Stimulated activated CD4-positive, alpha-beta T cell treated with anti-CD3 and anti-CD28 coated beads, Interleukin-15, amount 100 ng/mL, for 48 hours (primary cell): ENCODE measurements at places on chromosomes 2 and 18.

- no peak for DNase-seq
Observed at GRCh38 chr2:236875906-236876505, 209.7 kb upstream of the COPS8 start.

GRCh38 chr2:157107460-157107859 is 150.0 kb upstream of the GALNT5 start:
- DNase-seq = no peak

DNA sequence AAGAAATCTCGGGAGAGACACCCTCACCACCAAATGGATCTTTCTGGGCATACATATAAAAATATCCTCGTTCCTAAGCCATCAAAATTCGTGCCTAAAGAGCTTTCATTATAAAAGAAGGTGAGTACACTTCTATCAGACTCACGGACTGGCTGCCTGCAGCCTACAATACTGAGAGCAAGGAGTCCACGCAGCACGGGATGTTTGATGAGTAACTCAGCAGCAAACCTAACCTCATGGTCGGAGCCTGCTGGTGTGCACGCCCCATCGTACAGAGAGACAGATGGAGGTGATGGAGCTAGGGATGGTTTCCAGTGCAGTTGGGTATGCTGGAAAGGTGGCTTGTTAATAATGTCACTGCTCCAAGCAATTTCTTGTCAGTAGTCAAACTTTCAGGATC is 256.2 kb downstream of the FIGN start:
- DNase-seq = no peak

DNA sequence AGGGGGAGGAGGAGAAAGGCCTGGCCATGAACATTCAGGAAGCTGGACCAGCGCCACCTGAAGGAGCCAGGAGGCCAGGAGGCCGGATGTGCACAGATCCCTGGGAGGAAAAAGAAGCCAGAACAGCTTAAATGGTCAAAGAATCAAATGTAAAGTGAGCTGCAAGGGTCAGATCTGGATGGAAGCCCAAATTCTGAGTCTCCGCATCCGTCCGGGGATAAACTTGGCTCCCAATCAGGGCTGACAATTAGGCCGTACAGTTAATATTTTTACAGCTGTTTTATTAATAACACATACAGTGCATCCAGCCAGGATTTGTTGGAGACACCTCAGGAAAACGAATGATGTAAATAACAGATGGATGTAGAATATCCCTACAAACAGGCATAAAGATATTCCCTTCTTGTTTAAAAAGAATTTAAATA is 495.1 kb upstream of the TCF4 start:
- DNase-seq = no peak

DNA sequence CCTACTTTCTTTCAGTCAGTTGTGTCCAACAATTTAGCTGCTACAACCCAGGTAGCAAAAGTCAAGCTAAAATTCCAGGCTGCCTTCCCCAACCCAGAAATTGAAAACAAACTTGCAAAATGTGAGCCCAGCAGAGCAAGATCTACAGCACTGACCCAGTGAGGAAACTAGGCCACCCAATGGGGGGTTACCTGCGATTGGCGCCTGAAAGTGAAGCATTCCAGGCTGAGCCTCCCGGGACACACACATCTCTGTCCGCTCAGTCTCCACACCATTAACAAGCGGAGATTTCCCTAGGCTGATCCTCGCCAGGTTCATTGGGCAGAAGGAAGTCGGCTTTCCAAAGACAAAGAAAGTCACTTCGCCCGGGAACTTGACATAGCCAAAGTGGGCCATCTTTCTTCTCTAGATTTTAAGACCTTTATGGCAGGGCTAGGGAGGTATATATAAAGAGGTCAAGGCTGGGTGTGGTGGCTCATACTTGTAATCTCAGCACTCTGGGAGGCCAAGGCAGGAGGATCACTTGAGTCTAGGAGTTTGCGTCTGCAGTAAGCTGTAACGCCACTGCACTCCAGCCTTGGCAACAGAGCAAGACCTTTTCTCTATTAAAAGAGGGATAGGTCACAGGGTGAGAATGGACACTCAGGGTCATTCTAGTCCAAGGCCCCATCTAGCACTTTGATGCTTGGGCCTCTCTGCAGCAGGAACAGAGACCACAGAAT is 53.6 kb downstream of the TTC32 start:
- no peak for DNase-seq

DNA sequence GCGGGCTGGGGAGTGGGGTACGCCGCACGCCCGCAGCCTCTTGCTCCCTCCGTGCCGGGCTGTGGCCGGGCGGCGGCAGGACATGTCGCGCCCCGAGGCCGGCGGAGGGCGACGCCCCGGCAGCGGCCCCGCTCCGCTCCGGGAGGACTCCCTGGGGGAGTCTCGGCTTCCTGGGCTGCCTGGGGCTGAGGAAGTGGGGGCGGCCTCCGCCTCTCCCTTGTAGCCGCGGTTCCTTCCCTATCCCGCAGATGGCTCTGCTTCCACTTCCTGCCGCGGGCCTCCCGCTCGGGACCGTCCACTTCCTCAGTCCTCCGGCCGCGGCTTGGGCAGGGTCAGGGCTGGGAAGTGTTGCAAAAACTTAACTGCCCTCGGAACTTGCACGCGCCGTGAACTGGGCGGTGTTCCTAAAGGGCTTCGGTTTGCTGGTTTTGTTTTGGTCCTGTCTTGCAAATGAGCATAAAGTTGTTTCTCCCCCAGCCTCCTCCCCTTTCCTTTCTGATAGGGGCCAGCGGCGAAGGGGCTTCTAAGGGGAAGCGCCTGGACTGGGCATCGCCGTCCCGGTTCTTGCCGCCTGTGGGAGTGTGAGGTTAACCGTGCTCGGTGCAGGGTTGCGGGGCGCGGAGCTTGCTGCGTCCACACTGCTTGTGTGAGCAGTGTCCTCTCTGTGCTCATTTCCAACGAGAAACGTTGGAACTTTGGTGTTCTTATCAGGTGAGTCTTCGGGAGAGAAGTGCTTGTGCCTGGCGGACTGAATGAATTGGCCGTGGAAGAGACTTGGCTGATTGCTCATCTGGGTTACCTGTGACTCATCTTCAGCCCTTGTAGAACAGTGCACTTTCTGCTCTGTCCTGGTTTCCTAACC is 600 bp downstream of the RALB start:
- no peak for DNase-seq

DNA sequence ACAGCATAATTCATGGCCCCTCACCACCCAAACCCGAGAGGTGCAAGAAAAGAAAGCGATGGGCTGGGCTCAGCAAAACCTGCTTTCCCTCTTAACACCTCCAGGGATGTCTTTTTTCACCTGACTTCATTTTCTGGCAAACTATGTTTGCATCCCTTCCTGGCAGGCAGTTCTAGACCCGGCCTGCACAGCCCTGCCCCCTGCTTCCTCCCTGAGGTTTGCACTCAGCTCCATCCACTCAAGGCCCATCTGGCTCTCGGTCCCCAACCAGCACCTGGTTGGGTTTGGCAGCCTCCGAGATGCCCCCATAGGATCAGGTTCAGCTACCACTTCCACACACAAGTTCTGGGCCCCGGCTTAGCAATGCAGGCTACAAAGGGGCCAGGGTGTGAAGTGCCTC is 185.7 kb downstream of the SMAD7 start:
- no peak for DNase-seq

DNA sequence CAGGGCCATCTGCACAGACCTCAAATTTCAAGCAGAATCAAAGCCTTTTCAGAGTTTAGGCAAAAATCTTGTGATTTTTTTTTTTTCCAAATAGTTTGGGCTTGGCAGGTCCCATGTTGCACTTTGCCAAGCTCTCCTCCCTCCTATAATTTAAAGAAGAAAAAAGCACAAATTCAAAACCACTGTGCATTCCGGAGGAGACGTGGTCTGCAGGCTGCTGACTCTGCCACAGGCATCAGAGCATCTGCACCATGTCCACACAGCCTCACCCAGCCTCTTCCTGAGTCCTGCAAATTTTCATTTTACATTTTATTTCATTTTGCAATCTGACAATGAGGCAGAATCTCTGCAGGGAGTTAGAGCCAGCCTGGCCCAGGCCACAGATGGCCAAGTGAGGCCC is 15.7 kb upstream of the GPC1 start:
- no peak for DNase-seq
